ENCODE measurements at places on chromosomes 2 and 18.

DNA sequence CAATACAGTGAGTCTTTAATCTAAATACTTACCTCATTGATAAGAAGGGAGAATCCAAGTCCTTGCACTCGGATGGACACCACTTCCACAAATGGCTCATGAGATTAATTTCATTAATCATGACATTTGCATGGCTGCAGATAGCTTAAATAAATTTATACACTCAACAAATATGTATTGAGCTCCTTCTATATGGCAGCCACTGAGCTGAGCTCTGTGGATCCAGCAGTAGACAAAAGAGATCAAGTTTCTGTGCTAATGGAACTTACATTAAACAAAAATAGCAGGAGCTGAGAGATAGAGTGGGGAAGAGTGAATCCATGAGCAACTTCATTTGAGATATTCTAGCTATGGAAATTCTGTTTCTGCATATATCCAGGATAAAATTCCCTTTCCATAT, 44.4 kb downstream of the RAB27B start:
- DNase-seq: no peak

DNA sequence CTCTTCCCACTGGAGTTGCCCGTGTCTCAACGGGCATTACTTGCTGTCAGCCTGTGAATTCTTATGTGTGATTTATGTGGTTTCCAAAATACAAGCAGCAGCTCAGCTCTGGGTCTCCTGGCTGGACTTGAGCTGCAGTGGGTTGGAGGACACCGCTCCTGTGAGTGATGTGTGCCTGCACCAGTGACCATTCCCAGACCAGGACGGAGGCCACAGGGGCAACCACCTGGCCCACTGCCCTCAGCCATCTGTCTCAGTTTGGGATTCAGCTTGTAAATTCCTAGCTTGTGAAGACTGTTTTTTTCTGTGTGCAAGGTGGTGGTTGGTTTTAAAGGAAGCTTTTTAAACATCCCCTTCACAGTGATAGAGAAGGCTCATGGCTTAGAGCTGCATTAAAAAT, 261.0 kb downstream of the BCL2 start:
- DNase-seq: no peak

DNA sequence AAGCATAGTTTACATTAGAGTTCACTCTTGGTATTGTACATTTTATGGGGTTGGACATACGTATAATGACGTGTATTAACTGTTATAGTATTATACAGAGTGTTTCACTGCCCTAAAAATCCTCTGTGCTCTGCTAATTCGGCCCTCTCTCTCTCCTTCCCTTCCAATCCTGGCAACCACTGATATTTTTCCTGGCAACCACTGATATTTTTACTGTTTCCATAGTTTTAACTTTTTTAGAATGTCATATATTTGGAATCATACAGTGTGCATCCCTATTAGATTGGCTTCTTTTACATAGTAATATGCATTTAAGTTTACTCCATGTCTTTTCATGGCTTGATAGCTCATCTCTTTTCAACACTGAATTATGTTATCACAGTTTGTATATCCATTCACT, 526.7 kb downstream of the RIT2 start:
- DNase-seq: no peak

DNA sequence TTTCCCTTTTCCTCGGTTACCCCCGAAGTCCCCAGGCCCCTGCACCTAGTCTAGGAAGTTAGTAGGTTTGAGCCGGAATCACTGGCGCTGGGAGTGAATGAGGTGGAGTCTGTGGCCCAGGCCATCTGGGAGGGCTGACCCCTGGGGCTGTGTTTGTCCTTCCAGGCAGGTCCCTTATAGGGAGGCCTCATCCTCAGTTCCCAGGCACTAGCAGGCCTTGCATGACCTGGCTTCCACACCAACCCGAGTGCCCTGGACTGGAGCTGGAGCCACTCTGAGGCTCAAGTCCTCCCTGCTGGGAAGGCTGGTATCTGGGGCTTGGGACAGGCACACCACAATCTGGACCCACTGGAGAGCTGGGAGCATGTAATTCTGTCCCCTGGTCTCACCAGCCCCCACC, 111.0 kb downstream of the DYSF start:
- no peak for DNase-seq

- DNase-seq: no peak
These were observed 359.4 kb upstream of the RAB12 start for GRCh38 chr18:8249811-8250210.

DNA sequence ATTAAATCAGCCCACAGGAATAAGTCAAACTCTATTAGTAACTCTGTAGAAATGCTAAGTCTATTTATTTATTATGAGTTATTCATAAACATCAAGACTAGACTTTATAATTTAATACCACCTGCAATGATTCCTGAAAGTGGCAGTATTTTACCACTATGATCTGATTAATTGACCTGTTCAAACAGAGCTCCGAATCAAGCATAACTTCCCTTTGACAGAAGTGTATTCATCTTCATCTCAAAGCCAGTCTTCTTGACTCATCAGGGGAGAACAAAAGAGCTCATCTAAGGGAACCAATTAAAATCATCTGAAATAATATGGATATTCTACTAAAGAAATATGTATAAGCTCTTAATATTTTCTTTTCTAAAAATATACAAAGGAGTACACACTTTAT, 122.3 kb downstream of the MBD2 start:
- DNase-seq: no peak
